ENCODE measurements at places on chromosomes 1 and 21. TPM values are rescaled to one million over a fixed set of nuclear protein-coding genes. Genes with fewer than 3 reads are reported as not detected.
A peak's percentile ranks its signal among the peaks of the same experiment; 100 is the strongest.

The MAEL gene
- total RNA-seq = not detected

The ADCY10 gene
- total RNA-seq = 0.28 TPM

The LRRC53 gene
- total RNA-seq = not detected

The HEYL gene
- 0.17 TPM for total RNA-seq

- H3K4me1 ChIP-seq = no peaks in the 10 kb centered on the region
- no peak overlapping the region for H3K4me3 ChIP-seq
- H3K27ac ChIP-seq = no peak overlapping the region
- no peaks in the 10 kb centered on the region for H3K36me3 ChIP-seq
- no peak for DNase-seq
These were observed 166.8 kb downstream of the HIVEP3 start for GRCh38 chr1:41751804-41752513.

- no peak for DNase-seq
- H3K27ac ChIP-seq = no peak overlapping the region
- H3K36me3 ChIP-seq = no peaks in the 10 kb centered on the region
- peaks cover 42% of the 10 kb centered on the region for H3K27me3 ChIP-seq
- H3K4me1 ChIP-seq = no peaks in the 10 kb centered on the region
These were observed 3.9 kb downstream of the EPHA8 start for GRCh38 chr1:22567197-22567596.

The PODN gene
- total RNA-seq = not detected

The TCHH gene
- total RNA-seq = not detected

The SPRR2F gene
- total RNA-seq = not detected

GRCh38 chr21:42171091-42172053, 47.6 kb upstream of the ABCG1 start:
- H3K27me3 ChIP-seq = no peaks in the 10 kb centered on the region
- H3K4me3 ChIP-seq = no peak overlapping the region
- H3K36me3 ChIP-seq = no peaks in the 10 kb centered on the region
- no peaks in the 10 kb centered on the region for H3K4me1 ChIP-seq
- no peak overlapping the region for H3K27ac ChIP-seq
- DNase-seq = no peak

DNA sequence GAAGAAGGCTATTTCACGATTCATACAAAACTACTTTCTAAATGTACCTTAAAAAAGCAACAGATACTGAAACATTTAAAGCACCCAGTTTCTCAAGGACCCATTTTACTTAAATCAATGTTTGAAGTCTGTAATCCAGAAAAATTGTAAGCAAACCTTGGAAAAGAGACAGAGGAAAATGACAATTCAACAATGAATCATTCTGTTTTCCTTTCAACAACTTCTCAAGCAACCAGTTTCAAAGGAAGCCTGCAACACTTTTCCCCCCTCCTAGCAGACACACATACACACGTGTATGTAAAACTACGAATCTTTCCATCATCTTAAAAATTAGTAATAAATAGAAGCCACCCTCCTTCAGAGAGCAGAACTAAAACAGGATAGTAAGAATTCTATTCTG, 1.2 kb downstream of the RERE start:
- H3K27me3 ChIP-seq = no peaks in the 10 kb centered on the region
- H3K27ac ChIP-seq = peak overlapping the region; percentile 73
- no peaks in the 10 kb centered on the region for H3K36me3 ChIP-seq
- H3K4me3 ChIP-seq = peak overlapping the region; percentile 92
- peaks cover 41% of the 10 kb centered on the region for H3K4me1 ChIP-seq
- DNase-seq = no peak

The C1QB gene
- total RNA-seq = not detected
